Activated gamma-delta T cell treated with Interleukin-2 at 50 U/mL for 16 hours (primary cell): ENCODE measurements at places on chromosomes 4 and X.

DNA sequence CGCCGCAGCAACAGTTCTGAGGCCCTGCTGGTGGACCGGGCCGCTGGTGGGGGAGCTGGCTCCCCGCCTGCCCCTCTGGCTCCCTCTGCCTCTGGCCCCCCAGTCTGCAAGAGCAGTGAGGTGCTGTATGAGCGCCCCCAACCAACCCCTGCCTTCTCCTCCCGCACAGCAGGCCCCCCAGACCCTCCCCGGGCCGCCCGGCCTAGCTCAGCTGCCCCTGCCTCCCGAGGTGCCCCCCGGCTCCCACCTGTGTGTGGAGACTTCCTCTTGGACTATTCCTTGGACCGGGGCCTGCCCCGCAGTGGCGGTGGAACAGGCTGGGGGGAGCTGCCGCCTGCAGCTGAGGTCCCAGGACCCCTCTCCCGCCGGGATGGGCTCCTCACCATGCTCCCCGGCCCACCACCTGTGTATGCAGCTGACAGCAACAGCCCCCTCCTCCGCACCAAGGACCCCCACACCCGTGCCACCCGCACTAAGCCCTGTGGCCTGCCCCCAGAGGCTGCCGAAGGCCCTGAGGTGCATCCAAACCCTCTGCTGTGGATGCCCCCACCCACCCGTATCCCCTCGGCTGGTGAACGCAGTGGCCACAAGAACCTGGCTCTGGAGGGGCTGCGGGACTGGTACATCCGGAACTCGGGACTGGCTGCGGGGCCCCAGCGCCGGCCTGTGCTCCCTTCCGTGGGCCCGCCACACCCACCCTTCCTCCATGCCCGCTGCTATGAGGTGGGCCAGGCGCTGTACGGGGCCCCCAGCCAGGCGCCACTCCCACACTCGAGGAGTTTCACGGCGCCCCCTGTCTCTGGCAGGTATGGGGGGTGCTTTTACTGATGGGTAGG lies 6.3 kb downstream of the PRAF2 start:
- DNase-seq = no peak

DNA sequence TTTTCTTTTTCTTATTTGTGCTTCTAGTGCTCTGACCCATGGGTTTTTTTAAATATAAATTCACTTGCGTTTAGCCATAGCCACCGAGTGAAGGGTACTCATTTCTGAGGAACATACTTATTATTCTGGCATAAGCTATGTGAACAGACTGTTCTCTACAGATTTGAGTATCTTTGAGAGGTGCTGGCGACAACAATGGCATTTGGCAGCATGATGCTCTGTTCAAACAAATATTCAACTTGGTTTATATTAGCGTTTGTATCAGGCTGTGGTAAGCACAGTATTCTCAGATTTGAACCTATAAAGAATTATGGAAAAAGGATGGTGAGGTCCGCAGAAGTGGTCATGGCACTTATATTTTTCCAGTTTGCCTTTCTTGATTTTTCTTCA lies 108.7 kb upstream of the LIMCH1 start:
- DNase-seq = no peak

- DNase-seq = no peak
These were observed 51.8 kb upstream of the DUX4 start for GRCh38 chr4:190121759-190122158.

DNA sequence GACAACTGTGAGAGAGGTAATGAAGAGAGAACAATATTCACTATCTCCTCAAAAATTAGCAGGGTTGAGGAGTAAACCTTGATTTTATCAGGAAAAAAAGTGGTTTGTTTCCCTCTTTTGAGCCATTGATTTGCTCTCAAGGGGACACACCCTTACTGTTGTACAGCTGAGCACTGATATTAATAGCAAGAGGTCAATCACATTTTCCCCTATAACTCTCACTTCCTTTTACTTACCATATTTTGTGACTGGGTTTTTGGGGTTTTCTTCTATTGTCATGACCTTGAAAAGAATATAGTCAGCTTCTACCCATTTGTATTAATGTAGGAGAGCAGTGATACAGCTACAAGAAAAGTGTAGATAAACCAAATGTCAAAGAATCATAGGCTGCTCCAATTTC lies 70.2 kb upstream of the LONRF3 start:
- DNase-seq = no peak

GRCh38 chr4:181982856-181983255 lies 260.3 kb upstream of the TENM3 start:
- no peak for DNase-seq

GRCh38 chrX:16204538-16204937 lies 37.3 kb downstream of the MAGEB17 start:
- no peak for DNase-seq

DNA sequence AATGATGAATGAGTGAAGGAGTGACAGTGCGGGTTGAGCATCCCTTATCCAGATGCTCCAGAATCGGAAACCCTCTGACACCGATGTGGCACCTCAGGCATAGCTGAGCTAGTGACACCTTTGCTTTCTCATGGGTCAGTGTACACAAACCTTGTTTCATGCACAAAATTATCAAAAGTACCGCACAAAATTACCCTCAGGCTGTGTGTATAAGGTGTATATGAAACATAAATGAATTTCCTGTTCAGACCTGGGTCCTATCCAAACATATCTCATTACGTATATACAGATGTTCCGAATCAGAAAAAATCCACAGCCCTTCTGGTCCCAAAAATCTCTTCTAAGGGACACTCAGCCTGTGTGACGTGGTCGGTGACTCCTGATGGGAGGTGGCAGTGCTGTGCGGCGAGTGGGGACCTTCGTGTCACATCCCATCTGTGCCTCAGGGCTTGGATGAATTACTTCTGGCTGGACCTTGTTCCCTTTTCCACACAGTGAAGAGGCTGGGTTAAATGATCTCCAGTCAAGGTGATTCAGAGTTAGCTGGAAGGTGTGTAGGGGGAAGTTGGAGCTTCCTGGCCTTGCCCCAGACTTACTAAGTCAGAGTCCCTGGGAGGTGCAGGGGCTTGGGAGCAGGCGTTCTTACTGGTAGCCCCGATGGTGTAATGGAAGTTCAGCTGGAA lies 18.8 kb downstream of the RGS12 start:
- DNase-seq = no peak

- DNase-seq = no peak
These were observed 921.3 kb downstream of the NLGN4X start for GRCh38 chrX:5307416-5307815.

DNA sequence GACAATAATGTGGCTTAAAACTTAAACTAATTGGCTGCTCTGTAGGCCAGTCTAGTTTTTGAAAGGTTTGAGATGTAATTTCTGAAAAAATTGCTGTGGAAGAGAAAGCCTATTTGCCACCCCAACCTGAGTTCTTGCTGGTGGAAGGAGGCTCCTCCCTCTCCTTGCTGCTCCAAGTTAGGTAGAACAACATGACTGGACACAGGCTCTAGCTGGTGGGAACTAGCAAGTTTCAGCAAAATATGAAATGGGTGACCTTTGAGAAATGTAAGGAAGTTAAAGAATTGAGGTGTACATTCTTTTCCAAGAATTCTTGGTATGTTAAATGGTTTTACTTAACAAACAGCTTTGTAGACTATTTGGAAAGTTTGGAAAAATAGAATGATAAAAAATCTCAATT lies 8.0 kb downstream of the RPL34 start:
- DNase-seq = no peak

DNA sequence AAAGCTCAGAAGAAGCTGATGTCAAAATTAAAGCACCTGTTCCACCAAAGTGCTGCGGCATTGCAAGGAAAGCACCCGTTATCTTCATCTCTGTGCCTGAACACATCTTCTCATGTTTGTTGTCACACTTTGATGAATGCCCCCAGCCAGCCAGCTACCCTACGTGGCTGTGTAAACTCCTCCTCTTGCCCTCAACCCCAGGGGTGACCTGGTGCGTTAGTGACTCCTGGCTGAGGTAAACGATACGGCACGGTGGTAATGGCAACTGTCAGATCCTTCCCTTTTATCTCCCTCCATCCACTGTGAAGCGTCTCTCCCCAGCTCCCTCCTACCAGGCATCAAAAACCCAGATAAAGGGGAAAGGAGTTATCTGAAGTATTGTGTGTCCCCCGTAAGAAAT lies 90.6 kb upstream of the WWC2 start:
- DNase-seq = no peak

GRCh38 chr4:21819086-21819485 lies 129.5 kb downstream of the KCNIP4 start:
- no peak for DNase-seq

DNA sequence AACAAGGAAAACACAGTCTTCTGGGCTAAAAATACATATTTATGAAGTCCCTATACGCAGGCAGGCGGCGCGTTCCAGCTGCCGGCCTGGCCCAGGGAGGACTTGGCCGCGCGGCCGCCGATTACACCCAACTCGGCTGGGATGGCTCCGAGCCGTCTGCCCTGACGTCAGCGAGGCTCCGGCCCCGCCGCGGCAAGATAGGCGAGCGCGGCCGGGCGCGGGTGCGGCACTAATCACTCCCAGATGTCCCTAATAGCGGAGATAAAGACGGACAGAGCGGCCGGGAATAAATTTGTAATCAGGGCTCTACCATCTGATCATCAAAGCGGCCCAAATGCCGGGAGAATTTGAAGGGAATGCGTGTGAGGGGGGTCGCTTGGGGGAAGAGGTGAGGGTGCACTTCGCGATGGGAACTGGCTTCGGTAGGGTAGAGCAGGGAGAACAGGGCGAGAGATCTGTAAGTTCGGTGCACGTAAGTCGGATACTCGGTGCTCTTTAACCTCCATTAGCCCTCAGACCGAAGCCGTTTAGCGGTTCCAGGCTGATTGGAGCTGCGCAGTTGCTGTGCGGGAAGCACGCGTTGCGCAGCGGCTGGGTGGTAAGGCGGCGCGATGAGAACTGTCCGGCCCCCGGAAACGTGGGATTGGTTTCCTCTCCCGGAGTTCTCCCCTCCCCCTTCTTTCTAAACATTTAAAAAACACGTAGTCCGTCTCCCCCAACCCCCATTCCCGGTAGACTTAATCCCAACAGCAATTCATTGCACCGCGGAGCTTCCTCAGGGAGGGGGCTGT lies 7.7 kb downstream of the HAND2 start:
- DNase-seq = no peak

GRCh38 chrX:17021851-17022604 lies 75.6 kb downstream of the REPS2 start:
- no peak for DNase-seq

DNA sequence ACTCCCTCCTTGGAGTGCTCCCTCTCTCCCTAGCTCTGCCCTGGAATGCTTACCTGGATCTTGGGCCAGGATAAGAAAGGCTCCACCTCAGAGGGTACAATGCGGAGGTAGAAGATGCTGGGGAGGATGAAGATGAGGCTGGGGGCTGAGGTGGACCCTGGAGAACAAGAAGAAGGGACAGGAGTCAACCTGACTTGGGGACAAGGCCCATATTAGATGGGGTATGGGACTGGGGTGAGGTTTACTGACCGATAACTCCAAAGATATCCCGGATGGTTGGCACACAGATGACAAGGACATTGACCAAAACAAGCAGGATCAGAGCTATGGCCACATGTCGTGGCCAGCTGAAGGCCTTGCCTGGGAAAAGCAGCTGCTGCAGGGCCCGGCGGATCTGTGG lies 10.6 kb downstream of the SLC38A5 start:
- no peak for DNase-seq

DNA sequence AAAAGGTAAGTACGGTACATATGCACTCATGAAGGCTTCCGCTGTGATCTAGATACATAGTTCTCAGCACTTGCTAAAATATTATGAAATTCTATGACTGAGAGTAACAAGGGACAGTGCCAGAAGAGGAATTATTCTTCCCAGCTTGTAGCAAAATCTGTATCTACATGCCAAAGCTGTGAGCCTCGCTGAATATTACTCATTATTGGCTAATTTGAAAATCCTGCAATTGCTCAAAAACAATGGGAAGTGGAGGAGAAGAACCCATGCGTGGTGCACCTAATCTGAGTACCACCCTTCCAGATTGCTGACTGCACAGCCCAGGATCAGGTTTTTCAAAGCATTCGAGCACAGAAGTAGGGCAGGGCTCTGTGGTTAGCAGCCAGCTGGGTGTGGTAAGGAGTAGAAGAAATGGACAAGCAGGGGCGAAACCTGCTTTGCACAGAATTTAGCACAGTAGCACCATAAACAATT lies 17.4 kb upstream of the PDCL2 start:
- DNase-seq = no peak

GRCh38 chrX:73832319-73832718 lies 269.3 kb downstream of the CHIC1 start:
- DNase-seq = no peak

- no peak for DNase-seq
These were observed 108.4 kb downstream of the ANTXR2 start for GRCh38 chr4:79964400-79965211.

DNA sequence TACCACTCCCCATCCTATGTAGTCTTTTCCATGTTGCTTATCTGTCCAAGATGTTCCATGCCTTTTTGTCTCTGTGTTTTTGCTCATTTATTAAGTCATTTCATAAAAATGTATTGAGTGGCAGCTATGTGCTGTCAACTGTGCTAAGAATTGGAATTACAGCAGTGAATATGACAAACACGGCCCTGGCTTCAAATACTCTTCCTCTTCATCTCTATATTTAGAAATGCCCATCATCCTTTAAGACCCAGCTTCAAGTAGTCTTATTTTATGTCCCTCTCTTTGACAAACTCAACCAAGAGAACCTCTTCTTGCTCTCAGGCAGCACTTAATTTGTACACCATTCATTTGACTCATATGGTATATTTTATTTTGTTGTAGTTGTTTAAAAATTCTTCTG lies 55.4 kb upstream of the AMOT start:
- no peak for DNase-seq

GRCh38 chr4:40212674-40213527 lies 16.1 kb downstream of the RHOH start:
- DNase-seq = no peak

DNA sequence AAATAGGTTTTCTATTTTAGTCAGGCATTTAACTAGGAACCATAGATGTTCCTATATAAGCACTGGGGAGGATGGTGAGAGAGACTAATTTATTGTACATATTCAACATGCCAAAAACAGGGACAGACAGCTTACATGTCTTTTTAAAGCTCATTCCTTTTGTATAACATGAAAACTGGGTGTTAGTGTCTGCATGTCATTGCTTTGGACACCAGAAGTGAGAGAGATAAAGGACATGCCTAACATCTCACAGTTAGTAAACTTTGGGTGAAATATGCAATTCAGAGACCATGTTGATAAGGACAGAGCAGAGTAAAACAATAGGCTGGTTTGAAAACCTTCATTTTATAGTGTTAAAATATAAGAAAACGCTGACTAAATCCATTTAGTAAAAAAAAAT lies 860.0 kb upstream of the LCORL start:
- DNase-seq = no peak

DNA sequence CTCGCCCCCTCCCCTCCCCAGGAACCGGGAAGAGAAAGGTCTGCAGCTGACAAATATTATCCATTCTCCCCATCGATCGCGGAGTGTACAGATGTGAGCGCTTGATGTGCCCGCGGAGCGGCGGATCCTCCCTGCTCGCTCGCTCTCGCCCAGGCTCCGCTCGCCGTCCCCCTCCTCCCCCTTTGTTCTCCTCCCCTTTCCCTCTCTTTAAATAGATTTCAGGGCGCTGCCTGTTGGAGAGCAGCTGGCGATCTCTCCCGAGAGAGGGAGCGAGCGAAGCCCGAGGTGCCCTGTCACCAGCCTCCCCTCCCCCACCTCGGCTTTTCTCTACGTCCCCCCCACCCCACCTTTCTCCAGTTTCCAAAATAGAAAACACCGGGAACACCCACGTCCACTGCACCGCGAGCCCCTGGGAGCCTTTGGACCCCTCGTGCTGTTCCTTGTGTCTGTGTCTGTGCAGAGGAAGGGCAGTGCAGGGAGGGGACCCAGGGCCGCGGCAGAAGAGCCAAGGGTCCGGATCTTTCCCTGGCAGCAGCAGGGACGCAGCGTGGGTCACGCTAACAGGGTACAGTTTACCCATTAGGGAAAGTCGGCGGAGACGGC lies 56.6 kb upstream of the BCOR start:
- no peak for DNase-seq

GRCh38 chr4:66048861-66049260 lies 378.6 kb upstream of the EPHA5 start:
- DNase-seq = no peak
